ENCODE measurements at places on chromosomes 2 and 18.

- H3K4me3 ChIP-seq: no peak overlapping the region
- H3K36me3 ChIP-seq: no peaks in the 10 kb centered on the region
- H3K4me1 ChIP-seq: peaks cover 78% of the 10 kb centered on the region
- peak overlapping the region; percentile 76 for H3K27ac ChIP-seq
- no peaks in the 10 kb centered on the region for H3K27me3 ChIP-seq
- DNase-seq: peak; percentile 79
These were observed 36.4 kb downstream of the REEP1 start for GRCh38 chr2:86301009-86301408.

DNA sequence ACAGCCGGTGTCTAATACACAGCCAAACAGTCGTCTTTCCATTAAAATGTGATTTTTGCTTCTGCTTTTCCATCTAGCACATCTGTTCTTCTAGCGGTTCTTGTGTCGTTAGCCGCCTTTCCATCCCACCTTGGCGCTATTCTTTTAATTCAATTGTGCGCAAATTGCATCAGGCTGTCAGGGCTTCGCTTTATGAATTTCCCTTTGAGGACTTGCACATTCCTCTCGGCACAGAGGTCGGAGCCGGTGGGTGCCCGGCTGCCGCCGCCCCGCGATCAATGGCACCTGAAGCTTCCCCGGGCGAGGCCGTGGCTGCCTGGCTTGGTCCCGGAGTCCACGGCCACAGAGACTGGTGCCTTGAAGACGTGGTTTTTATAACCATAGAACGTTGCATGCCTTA is 33.9 kb upstream of the TSPYL6 start:
- no peaks in the 10 kb centered on the region for H3K36me3 ChIP-seq
- no peaks in the 10 kb centered on the region for H3K27me3 ChIP-seq
- no peak overlapping the region for H3K27ac ChIP-seq
- no peak overlapping the region for H3K4me3 ChIP-seq
- H3K4me1 ChIP-seq: peaks cover 14% of the 10 kb centered on the region

- H3K4me1 ChIP-seq: no peaks in the 10 kb centered on the region
- H3K27me3 ChIP-seq: no peaks in the 10 kb centered on the region
- DNase-seq: no peak
- no peak overlapping the region for H3K4me3 ChIP-seq
These were observed 245.4 kb downstream of the NAPG start for GRCh38 chr18:10771053-10771709.

- no peaks in the 10 kb centered on the region for H3K27me3 ChIP-seq
- no peak for DNase-seq
- H3K36me3 ChIP-seq: peaks cover under 1% of the 10 kb centered on the region
- no peak overlapping the region for H3K27ac ChIP-seq
- H3K4me1 ChIP-seq: peaks cover 28% of the 10 kb centered on the region
These were observed 18.6 kb downstream of the TYMS start for GRCh38 chr18:676069-676468.

GRCh38 chr2:30073523-30073922 is 73.3 kb upstream of the YPEL5 start:
- no peaks in the 10 kb centered on the region for H3K27me3 ChIP-seq
- no peaks in the 10 kb centered on the region for H3K36me3 ChIP-seq
- DNase-seq: no peak
- H3K4me3 ChIP-seq: no peak overlapping the region

GRCh38 chr2:38170067-38170466 is 94.1 kb upstream of the CYP1B1 start:
- peaks cover 25% of the 10 kb centered on the region for H3K4me1 ChIP-seq
- no peaks in the 10 kb centered on the region for H3K27me3 ChIP-seq
- DNase-seq: no peak
- H3K27ac ChIP-seq: no peak overlapping the region
- no peaks in the 10 kb centered on the region for H3K36me3 ChIP-seq

DNA sequence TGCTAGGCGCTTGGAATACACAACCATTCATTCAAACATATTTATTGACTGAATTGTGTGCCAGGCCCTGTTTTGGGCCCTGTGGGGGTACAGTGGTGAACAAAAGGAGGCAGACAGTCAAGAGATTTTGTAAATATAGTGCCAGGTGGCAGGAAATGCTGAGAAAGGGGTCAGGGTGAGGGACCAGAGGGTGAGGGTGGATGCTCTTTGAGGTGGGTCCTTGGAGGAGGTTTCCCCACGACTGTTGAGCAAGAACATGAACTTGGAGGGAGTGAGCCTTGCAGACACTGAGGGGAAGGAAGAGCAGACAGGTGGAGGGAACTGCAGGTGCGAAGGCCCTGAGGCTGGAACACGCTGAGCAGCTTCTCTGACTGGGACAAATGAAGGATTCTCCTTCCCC is 40.7 kb downstream of the ODC1 start:
- H3K27me3 ChIP-seq: no peaks in the 10 kb centered on the region
- no peak overlapping the region for H3K4me3 ChIP-seq
- no peak for DNase-seq
- peaks cover 84% of the 10 kb centered on the region for H3K4me1 ChIP-seq

DNA sequence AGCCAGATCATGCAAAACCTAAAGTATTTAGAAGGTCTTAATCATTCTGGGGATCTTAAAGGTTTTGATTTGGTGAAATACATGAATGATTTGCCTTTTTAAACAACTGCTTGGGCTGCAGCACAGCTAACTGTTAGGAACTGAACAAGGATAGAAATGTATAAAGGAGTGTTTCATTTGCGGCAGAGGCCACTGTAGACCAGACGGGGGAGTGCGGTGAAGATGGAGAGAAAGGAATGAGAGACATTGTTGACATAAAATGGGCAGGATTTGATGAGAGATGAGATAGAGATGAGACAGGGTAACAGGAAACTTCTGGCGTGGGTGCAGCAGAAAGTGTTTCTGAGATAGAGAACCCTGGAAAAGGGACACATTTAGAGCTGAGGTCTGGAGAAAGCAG is 308.1 kb downstream of the TMX3 start:
- no peak for DNase-seq
- no peaks in the 10 kb centered on the region for H3K27me3 ChIP-seq
- H3K27ac ChIP-seq: no peak overlapping the region
- no peaks in the 10 kb centered on the region for H3K4me1 ChIP-seq

- DNase-seq: no peak
- no peaks in the 10 kb centered on the region for H3K27me3 ChIP-seq
- H3K4me3 ChIP-seq: no peak overlapping the region
These were observed 397.3 kb downstream of the SOX11 start for GRCh38 chr2:6089474-6089873.

DNA sequence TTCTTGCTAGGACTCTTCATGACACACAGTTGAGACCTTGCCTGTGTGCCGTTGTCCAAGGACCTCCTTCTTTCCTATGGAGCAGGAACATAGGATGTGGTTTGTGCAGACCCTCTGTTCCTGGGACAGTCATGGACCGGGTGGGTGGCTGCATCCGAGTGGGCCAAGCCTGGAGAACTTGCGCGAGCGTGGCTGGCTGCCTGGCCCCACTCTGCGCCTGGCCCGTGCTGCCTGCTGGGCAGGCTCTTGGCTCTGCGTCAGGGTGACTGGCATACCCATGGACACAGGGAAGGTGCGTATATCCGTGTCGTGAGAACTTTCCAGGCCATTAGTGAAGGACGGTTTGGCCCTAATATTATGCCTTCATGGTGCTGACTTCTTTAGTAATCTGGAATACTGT is 68.2 kb downstream of the DCDC2C start:
- no peak for DNase-seq
- no peaks in the 10 kb centered on the region for H3K4me1 ChIP-seq
- no peak overlapping the region for H3K4me3 ChIP-seq
- no peaks in the 10 kb centered on the region for H3K36me3 ChIP-seq

Measured in sigmoid colon (tissue), 7 donors.